ENCODE measurements at places on chromosomes 5 and 9.

DNA sequence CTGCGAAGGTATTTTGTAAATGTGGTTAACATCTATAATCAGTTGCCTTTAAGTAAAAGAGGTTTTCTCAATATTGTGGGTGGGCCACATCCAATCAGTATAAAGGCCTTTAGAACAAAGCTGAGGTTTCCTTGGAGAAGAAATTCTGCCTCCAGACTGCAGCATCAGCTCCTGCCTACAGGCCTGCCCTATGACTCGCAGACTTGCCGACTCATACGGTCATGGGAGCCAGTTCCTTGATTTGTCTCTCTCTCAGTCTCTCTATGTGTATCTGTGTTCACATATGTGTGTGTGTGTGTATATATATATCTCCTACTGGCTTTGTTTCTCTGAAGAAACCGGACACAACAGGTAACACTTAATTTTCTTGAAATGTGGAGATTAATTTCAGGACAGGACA, 45.3 kb downstream of the SLC36A1 start:
- peak; percentile 27 for DNase-seq

GRCh38 chr5:149646564-149646963, 65.3 kb downstream of the ARHGEF37 start:
- peak; percentile 55 for DNase-seq

DNA sequence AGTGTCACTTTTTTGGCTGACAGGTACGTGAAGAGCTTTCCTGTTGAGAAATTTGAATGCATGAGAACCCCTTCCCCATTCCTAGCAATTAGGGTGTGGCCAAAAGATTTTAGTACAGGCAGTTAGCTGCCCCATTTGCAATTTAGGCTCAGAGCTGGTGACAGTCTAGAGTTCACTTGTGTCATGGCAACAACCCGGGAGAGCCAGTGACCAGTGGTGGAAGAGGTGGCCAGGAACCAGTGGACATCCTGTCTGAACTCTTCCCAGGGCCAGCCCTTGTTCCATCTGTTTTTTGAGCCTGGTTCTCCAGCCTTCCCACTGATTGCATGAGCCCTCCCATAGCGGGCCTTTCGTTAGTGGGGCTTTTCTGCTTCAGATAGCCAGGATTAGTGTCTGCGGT, 2.5 kb upstream of the NEUROG1 start:
- DNase-seq: no peak

- DNase-seq: peak; percentile 66
These were observed 79.1 kb downstream of the AOPEP start for GRCh38 chr9:94805585-94805984.

- peak; percentile 42 for DNase-seq
These were observed 171.2 kb upstream of the S1PR3 start for GRCh38 chr9:88820055-88820454.

- DNase-seq: no peak
These were observed 5.3 kb downstream of the CAMK2A start for GRCh38 chr5:150284311-150284710.

GRCh38 chr9:15935661-15936305, 382.9 kb downstream of the CCDC171 start:
- DNase-seq: no peak

DNA sequence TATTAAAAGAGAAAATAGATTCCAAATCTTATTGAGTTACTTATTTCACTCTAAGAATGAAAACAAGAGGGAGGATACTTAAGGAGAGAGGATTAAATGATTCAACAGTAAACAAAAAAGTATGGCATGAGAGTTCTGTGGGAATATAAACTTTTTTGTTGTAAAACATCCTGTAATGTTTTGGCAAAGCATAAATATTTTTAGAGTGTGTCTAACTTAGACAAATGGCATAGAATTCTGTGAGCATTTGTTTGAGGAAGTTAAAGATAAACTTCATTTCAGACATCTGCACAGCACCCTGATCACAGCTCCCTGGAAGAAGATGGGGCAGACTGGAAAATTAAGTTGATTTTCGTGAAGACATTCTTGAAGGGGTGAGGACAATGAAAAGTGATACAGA, 246.8 kb upstream of the HAPLN1 start:
- DNase-seq: no peak

DNA sequence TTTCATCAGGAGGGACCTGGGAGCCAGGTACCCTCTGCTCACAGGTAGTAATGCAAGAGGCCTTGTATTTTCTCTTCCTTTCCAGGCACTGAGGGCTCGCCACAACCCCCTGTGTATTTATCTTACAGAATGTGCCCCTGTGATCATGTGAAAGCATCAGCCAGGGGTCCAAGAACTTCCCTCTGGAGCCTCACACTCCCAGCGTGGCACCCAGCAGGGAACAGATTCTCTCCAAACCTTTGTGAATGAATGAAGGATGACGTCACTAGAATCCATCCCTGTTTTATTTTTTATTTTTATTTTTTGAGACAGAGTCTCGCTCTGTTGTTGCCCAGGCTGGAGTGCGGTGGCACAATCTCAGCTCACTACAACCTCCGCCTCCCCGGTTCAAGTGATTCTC, 107.3 kb upstream of the IER5L start:
- DNase-seq: no peak

GRCh38 chr5:163566678-163567077, 61.3 kb downstream of the MAT2B start:
- no peak for DNase-seq

GRCh38 chr5:108700930-108701329, 46.8 kb upstream of the FER start:
- DNase-seq: no peak

DNA sequence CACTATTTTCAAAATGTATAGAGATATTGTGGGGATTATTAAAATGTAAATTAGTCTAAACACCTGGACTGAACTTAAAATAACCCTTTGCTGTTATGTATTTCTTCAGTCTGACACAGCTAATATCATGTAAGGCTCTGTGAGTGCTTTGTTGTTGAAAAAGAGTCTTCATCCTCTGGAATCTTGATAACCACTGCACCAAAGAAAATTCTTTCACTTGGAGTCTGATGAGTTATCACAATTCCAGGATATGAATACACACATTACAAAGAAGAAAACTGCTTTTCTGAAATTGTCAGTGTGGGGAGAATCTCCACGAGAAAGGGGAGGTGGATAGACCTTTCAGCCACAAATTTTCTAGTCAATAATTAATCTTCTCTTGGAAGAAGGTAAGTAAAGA, 42.3 kb upstream of the TARS1 start:
- no peak for DNase-seq
